ENCODE measurements at places on chromosomes 6 and 20. TPM values are rescaled to one million over a fixed set of nuclear protein-coding genes. Genes with fewer than 3 reads are reported as not detected.

DNA sequence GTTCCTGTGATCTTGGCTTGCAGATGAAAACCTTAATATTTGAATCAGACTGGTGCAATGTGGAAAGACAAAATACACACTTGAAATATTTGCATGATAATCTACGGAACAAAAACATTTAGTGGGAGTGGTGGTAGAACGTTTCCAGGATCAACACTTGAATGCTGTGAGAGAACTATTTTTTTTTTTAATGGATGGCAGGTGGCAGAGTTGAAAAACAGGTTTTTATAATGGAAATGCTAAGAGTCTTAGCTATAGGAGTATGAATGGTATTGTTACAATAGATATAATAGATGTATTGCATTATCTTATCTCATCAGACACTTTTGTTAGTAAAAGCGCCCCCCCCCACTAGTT lies 49.2 kb downstream of the CDKAL1 start:
- no peak for DNase-seq
- H3K4me3 ChIP-seq: no peak overlapping the region
- no peaks in the 10 kb centered on the region for H3K4me1 ChIP-seq
- no peak overlapping the region for H3K27ac ChIP-seq

DNA sequence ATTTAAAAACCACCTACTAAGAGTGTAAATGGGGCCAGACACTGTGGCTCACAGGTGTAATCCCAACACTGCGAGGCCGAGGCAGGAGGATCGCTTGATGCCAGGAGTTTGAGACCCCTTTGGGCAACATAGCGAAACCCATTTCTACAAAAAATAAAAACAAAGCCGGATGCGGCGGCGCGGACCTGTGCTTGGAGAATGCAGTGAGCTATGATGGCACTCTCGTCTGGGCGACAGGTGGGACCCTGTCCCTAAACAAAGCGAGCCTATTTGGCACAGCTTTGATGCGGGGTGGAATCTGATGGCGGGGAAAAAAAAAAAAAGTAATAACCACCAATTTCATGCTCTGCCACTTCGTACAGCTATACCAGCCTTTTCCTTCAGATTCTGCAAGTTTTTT lies 1.1 kb downstream of the TCP1 start:
- peaks cover 50% of the 10 kb centered on the region for H3K36me3 ChIP-seq
- H3K27me3 ChIP-seq: no peaks in the 10 kb centered on the region
- DNase-seq: no peak
- peak overlapping the region; percentile 72 for H3K4me3 ChIP-seq
- peak overlapping the region; percentile 90 for H3K27ac ChIP-seq
- peaks cover 25% of the 10 kb centered on the region for H3K4me1 ChIP-seq

GRCh38 chr6:36839749-36840431 lies 646 bp upstream of the CPNE5 start:
- no peak overlapping the region for H3K27ac ChIP-seq
- peaks cover 29% of the 10 kb centered on the region for H3K27me3 ChIP-seq
- DNase-seq: peak; percentile 62
- peaks cover 22% of the 10 kb centered on the region for H3K4me1 ChIP-seq
- no peaks in the 10 kb centered on the region for H3K36me3 ChIP-seq
- peak overlapping the region; percentile 21 for H3K4me3 ChIP-seq

- no peaks in the 10 kb centered on the region for H3K27me3 ChIP-seq
- no peak overlapping the region for H3K4me3 ChIP-seq
- H3K27ac ChIP-seq: no peak overlapping the region
- H3K36me3 ChIP-seq: no peaks in the 10 kb centered on the region
Measured at GRCh38 chr6:135106611-135107010, 52.0 kb upstream of the HBS1L start.

- H3K4me1 ChIP-seq: no peaks in the 10 kb centered on the region
- H3K27ac ChIP-seq: no peak overlapping the region
- H3K36me3 ChIP-seq: no peaks in the 10 kb centered on the region
- no peak overlapping the region for H3K4me3 ChIP-seq
- no peak for DNase-seq
Measured at GRCh38 chr6:43887906-43888683, 118.1 kb downstream of the VEGFA start.

DNA sequence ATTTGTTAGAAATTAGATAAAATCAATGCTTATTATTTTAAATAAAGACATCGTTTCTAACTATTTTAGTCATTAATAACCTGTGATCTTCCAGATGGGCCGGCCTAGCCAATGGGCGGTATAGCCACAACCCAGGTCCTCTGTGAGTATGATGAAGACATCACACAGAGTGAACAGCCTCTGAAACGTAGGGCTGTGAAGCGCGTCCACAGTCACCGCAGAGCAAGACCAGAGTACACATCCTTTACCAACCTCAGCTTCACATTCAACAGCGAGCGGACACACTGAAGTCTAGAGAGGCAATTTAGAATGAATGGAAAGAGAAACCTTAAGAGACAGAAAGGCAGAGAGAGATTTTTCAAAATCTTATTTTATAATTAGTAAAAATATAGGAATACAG lies 125.0 kb upstream of the RPS6KA2 start:
- H3K4me3 ChIP-seq: no peak overlapping the region
- H3K36me3 ChIP-seq: no peaks in the 10 kb centered on the region
- H3K4me1 ChIP-seq: peaks cover 34% of the 10 kb centered on the region
- H3K27ac ChIP-seq: no peak overlapping the region
- no peak for DNase-seq

DNA sequence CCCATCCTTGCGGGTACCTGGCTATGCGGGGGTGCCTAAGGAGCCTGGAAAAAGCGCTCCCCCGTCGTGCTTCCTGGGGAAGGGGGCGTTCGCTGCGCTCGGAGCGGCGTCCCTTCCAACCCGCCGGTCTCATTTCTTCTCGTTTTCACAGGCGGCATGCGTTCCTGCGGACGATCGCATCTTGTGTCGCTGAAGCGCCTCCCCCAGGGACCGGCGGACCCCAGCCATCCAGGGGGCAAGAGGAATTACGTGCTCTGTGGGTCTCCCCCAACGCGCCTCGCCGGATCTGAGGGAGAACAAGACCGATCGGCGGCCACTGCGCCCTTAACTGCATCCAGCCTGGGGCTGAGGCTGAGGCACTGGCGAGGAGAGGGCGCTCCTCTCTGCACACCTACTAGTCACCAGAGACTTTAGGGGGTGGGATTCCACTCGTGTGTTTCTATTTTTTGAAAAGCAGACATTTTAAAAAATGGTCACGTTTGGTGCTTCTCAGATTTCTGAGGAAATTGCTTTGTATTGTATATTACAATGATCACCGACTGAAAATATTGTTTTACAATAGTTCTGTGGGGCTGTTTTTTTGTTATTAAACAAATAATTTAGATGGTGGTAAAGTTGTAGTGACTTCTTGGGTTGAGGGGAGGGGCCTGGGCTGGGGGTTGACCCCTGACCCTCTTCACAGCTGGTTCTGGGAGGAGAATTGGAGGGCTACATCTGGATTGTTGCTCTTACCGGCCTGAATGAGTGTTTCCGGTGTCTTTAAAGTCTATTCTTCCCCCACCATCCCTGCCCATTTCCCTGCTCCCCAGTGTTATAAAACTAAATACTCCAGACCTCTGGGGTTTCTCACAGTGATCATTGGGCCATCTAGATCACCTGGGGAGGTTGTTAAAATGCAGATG lies 1.1 kb downstream of the ID1 start:
- peaks cover 28% of the 10 kb centered on the region for H3K4me1 ChIP-seq
- H3K27ac ChIP-seq: no peak overlapping the region
- no peaks in the 10 kb centered on the region for H3K36me3 ChIP-seq
- peak; percentile 37 for DNase-seq
- peaks cover 27% of the 10 kb centered on the region for H3K27me3 ChIP-seq
- H3K4me3 ChIP-seq: peak overlapping the region; percentile 47

- H3K4me3 ChIP-seq: no peak overlapping the region
- H3K36me3 ChIP-seq: peaks cover 58% of the 10 kb centered on the region
- H3K27ac ChIP-seq: no peak overlapping the region
- DNase-seq: no peak
Measured at GRCh38 chr20:21356386-21356785, 40.9 kb downstream of the NKX2-4 start.

- DNase-seq: no peak
- H3K27ac ChIP-seq: no peak overlapping the region
- no peak overlapping the region for H3K4me3 ChIP-seq
- H3K36me3 ChIP-seq: no peaks in the 10 kb centered on the region
Measured at GRCh38 chr6:147514831-147515230, 6.3 kb downstream of the SAMD5 start.

GRCh38 chr6:136411025-136411325 lies 121.3 kb upstream of the BCLAF1 start:
- no peaks in the 10 kb centered on the region for H3K36me3 ChIP-seq
- no peak overlapping the region for H3K4me3 ChIP-seq
- H3K27ac ChIP-seq: no peak overlapping the region
- H3K27me3 ChIP-seq: no peaks in the 10 kb centered on the region
- no peak for DNase-seq

The ADGRF5 gene
- not detected for total RNA-seq

The PTCHD4 gene
- not detected for total RNA-seq

The WFDC9 gene
- not detected for total RNA-seq

The BMP5 gene
- not detected for total RNA-seq

The NT5E gene
- 0.70 TPM for total RNA-seq

The HSPA1L gene
- 3.6 TPM for total RNA-seq

The PHACTR1 gene
- total RNA-seq: 5.2 TPM

The ARFGEF3 gene
- not detected for total RNA-seq

The ADGRF1 gene
- not detected for total RNA-seq

The MRAP2 gene
- not detected for total RNA-seq

The CFB gene
- 0.45 TPM for total RNA-seq

The GABRR1 gene
- not detected for total RNA-seq

Data from natural killer cell (primary cell).